ENCODE measurements at places on chromosomes 6 and 20. TPM values are rescaled to one million over a fixed set of nuclear protein-coding genes. Genes with fewer than 3 reads are reported as not detected.
A peak's percentile ranks its signal among the peaks of the same experiment; 100 is the strongest.

- no peak for DNase-seq
These were observed 174.0 kb upstream of the FOXQ1 start for GRCh38 chr6:1137849-1138248.

DNA sequence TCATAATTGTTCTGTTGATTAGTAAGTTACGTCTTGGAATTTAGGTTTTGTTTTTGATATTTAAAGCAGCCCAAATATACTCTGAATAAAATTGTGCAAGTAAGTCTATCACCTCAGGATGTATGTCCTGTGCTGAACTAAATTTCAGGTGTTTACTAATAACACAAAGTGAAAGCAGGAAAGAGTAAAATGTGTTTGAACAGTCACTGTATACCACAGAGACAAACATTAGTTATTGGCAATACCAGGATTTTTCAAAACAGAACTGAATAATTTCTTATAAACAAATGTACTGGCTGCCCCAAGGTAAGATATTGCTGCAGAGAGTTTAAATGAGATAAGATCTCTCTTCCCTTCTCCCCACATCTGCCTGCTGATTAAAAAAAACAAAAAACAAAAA is 404.7 kb upstream of the RUNX2 start:
- no peak for DNase-seq

GRCh38 chr6:52049252-52050050 is 38.0 kb downstream of the PKHD1 start:
- DNase-seq, result no peak

- DNase-seq, result no peak
These were observed 123.0 kb downstream of the JARID2 start for GRCh38 chr6:15368873-15369272.

Gene LAMP5
- total RNA-seq, result 1.0 TPM

DNA sequence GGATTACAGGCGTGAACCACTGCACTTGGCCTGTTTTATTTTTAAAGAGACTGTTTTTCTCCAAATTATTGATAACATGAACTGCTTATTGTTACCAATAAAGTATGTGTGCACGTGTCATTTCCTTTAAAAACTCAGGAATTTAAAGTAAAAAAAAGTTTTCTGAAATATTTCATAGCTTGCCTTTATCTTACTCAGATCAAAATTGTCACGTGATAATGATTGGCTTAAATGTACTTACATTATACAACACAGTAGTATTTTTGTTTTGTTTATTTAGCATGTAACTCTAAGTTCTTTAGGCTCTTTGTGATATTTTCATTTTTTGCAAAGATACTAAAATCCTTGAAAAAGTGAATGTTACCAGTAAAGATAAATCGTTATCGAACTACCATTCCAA is 174.1 kb downstream of the ZFAND3 start:
- no peak for DNase-seq

DNA sequence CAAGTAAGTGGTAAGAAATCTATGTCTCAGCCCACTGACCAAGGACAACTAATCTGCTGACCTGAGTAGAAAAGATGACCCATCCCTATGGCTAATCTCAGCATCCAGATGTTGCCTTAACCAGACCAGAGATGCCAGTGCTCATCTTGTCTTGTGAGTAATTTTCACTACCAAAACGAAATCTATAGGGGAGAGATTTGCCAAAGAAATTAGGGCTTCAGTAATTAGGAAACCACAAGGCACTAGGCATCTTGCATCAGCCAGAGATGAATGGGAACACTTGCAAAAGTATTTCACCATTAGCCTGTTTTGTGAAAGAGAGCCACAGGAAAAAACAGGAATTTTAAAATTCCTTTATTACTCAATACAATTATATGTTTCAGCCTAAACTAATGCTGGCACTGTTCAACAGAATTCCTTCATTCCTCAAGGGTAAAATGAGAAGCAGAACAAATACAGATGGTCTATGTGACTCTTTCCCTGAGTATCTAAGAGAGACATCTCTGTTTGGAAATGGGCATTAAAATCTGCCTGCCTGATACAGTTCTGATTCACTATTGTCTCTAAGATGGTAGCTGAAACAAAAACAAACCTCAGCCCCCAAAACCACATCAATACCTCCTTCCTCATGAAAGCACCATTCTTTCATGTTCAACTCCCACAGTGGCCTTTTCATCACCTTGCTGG is 87.8 kb downstream of the GMDS start:
- DNase-seq, result no peak

Gene RNF144B
- 4.6 TPM for total RNA-seq

DNA sequence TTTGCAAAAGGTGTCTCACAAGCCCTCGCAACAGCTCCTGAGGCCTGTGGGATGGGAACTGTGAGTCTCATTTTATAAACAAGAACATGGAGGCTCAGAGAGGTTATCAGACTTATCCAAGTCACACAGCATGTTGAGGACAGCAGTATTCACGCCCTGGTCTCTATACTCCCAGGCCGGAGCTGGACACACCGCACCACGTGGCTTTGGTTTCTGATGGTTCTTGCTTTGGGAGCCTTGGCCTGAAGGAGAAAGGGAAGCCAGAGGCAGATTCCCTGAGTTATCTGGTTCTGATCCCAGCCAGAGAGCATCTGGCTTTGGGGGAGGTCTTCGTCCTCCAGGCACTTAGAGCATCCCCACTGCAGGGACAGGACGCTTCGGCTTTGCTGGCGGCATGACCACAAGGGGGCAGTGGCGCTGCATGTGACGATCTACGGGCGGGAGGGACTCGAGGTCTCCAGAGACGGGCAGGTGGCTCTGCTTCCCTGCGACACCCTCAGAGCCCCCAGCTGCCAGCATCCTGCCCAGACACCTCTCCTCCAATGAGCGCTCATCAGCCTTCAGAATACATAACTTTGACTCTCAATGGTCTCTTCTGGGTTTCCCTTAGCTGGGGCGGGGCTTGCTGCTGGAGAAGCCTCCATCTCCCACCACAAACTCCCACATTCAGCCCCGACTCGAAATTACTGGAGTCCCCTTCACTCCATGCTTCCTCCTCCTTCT is 51.4 kb upstream of the SAYSD1 start:
- DNase-seq, result peak; percentile 75

Gene COL9A3
- total RNA-seq, result not detected

DNA sequence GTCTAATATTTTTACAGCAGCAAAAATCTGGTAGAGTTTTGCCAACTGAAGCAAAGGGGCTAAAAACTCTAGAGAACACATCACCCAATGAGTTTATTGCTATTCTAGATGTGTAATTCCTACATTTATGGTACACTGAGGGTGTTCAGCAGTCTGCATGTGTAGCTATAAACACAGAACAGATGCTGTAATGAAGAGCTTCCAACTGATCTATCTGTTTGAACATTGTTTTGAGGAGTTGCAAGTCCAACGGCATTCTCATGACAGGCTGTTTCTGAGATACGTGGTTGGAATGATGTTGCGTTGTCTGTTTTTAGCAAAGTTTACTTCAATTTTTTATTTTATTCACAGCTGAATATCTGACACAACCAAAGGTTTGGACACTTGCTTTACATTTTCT is 141.2 kb upstream of the RAB32 start:
- DNase-seq, result no peak

Gene EMILIN3
- not detected for total RNA-seq

Gene TRIM10
- total RNA-seq, result not detected

- DNase-seq, result no peak
These were observed 56.7 kb downstream of the FILIP1 start for GRCh38 chr6:75436869-75437268.

GRCh38 chr6:157220485-157220884 is 102.8 kb downstream of the TMEM242 start:
- no peak for DNase-seq

GRCh38 chr20:45372646-45373352 is 5.3 kb downstream of the TP53TG5 start:
- DNase-seq, result no peak

Gene OVOL2
- total RNA-seq, result not detected

DNA sequence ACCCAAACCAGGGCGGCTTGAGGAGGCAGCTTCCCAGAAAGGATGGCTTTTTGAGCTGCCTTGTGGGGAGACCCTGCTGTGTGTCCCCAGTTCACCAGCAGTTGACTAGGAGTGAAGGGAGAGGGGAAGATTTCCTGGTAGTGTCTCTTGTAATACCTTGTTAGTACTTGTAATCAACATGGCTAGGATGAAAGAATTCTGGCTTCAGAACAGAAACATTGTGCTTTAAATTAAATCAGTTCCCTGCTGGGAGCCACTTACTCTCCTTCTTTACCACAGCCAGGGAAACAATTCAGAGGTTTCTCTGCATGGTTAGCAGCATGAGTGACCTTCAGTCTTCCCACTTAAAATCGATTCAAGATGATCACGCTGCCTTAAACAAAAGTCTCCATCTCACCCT is 525.4 kb upstream of the ID4 start:
- DNase-seq, result no peak

DNA sequence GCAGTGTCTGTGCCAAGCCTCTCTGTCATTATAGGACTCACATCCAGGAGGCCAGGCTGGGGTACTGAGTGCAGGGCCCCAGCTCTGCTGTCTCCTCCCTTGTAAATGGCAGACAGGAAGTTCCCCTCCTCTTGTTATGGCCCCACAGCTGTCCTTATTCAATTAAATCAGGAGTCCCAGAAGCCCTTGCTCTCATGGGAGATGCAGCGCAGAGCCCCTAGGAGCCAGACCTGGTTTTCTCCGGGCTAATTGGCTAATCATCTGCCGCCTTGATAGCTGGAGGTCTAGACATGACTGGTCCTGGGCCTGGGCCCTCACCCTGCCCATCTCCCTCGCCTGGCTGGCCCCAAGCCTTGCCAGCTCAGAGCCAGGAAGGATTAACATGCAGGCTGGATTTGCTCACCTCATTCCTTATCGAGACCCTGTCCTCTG is 172.0 kb downstream of the VEGFA start:
- DNase-seq, result no peak

- no peak for DNase-seq
These were observed 2.9 kb downstream of the GSS start for GRCh38 chr20:34952671-34953070.

- DNase-seq, result no peak
These were observed 43.4 kb downstream of the HLA-C start for GRCh38 chr6:31228476-31228875.

Gene MSH5
- 12.9 TPM for total RNA-seq

DNA sequence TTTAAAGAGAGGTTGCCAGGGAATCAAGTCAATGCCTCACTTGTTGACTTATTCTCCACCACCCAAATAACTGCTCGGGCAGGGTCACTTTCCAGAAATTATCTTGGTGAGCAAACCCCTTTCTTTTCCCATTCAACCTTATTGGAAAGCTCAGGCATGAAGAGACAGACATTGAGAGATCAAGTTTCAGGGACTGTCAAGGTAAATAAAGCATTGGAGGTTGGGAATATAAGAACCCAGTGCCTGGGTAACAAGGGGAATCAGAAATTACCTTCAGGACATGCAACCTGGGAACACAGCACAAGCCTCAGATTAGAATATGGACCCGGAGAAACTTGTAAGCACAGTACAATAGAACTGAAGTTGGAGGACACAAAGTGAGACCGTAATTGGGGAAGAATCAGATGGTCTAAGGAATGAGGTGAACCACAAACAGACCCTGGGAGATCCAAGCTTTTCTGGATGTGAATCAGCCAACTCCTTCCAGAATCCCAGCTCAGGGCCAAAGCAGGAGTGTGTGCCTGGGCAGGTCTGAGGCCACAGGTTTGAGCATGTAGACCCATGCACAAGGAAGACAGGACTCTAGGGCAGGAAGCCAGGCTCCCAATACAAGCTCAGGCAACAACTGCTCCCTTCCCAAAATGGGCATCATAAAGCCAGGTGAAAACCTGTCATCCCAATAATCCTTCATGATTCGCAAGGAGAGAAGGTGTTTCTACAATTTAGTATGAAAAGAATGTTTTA is 512.8 kb downstream of the MAFB start:
- DNase-seq, result no peak

Gene ULBP3
- total RNA-seq, result 1.6 TPM

GRCh38 chr6:69775941-69776340 is 20.9 kb downstream of the LMBRD1 start:
- DNase-seq, result no peak

- DNase-seq, result no peak
These were observed 139.0 kb downstream of the FNDC1 start for GRCh38 chr6:159308198-159308597.

Gene TNFAIP3
- total RNA-seq, result 4,607 TPM

Gene HLA-DPA1
- total RNA-seq, result 62.0 TPM

- no peak for DNase-seq
These were observed 104.1 kb downstream of the BCKDHB start for GRCh38 chr6:80210618-80211017.

DNA sequence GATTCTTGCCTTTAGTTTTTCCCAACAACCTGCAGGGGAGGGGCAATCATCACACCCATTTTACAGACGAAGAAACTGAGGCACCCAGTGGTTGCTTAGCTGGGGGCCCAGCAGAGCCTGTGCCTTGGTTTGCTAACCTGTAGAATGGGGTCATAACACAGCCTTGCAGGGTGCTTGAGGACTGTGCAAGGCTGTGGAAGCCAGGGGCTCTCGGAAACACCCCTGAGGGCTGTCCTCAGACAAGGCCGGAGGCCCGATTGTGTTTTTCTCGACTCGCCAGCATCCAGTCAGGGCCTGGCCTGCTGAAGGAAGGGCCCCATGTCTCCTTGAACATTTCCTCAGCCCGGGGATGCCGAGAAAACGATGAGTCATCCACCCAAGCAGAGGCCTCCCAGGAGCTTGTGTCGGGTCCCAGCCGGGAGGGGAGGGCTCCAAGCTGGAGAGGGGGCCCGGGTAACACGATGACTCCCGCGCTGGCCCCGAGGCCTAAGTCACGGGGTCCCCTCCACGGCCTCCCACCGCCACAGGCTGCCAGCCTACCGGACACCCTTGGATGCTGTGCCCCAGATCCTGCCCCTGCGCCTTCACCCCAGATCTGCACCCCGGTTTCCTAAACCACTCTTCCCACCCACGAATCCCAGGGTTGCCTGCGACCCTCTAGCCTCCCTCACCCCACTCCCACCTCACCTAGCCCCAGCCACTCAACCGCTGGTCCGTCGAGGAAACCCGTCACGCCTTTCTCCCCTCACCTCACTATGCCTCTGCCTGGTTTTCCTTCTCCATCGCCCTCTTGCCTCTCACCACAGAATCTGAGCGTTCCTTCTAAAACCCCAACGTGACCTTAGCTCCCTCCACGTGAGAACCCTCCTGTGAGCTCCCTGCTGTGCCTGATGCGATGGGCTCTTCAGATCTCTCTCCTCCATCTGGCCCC is 10.6 kb downstream of the NOL4L start:
- no peak for DNase-seq

DNA sequence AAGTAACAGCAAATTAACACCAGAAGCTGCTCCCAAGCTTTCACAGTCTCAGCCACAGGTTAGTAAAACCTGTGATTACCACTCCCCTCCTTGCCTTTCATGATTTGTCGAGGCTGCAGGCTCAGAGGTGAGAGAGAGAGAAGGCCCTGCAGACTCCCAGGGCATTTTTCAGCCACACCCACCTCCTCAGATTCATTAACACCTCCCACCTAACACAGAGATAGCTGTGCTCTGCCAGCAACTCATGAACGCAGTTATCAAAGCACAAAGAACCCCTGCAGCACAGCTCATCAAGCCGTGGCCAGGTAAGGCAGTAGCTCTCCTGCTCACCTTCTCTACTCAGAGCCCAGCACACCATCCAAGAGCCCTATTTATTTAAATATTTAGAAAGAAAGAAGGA is 27.1 kb downstream of the F13A1 start:
- DNase-seq, result no peak

All from T-helper 17 cell (primary cell).